ENCODE measurements at places on chromosomes 12 and 14.

- DNase-seq: no peak
Measured at GRCh38 chr12:93954166-93955112, 193.9 kb upstream of the PLXNC1 start.

DNA sequence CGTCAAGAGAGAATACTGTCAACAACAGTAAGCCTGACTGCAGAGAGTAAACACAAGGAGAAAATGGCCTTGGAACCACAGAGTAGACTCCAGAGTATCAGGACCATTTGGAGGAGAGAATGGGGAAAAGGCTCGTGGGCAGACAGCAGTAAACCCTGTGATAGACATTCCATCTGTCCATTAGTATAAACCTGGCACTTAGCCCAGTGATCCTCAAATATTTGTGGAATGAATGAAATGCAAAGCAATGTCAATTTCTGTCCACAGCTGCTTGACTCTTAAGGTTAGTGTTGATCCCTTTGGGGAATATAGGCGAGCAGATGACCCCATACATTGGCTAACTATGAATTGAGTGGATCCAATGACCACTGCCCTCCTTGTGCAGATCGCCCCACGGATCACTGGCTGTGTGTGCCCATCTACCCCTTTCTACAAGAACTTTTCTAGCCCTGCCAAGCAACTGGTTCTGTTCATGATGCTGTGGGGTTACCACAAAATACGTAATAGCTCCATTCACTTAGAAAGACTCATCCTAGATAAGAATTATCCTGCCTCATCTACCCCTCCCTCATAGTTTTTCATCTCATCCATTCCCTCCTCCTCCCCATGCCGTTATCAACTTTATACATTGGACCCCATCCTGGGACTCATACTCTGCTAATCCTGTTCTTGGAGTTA, 846.8 kb downstream of the NRXN3 start:
- DNase-seq: no peak

DNA sequence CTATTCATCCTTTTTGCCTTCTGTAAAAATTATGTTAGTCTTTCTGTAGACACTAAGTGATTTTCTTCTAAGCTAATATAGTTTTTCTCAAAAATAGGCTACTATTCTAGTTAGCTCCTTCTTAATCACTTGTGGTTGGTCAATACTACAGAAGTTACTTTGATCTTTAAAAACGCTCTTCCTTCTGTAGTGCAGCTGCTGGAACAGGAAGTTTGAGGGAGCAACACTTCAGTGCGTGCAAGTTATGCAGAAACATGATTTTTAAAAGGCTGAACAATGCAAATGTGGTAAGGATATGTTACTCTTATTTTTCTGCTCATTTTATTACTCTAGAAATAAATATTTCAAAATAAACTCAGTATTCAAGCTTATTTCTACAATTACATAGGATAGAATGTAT, 11.1 kb upstream of the RERGL start:
- DNase-seq: no peak

DNA sequence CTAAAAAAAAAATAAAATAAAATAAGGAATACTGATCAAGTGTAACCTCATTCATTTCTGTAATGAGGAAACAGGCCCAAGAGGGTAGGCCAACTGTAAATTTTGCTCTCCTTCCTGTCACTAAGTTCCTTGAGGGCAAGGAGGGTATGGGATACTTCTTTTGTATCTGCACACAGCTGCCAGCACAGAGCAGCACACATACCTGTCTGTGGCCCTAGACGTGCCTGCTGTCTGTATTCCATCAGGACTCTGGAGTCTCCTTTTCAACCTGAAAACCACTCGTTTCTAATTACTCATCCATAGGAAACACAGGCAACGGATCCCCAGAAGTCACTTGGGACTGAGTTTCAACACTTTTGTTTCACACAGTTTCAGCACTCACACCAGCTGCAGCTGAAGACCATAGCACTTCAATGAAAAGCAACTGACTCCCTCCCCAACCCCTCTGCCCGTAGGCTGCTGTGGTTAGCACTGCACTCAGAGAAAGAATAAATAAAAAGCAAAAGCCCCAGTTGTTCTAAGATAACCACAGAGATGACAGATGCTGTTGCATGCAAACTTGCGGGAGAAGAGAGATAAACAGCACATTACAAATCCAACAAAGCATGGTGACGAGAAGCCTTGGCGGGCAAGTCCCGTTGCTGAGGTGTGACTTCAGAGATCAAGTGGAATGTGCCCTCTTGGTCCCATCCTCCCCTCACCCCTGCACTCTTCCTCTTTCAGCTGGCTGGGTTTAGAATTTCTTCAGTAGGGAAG, 24.9 kb downstream of the CRACR2A start:
- no peak for DNase-seq

DNA sequence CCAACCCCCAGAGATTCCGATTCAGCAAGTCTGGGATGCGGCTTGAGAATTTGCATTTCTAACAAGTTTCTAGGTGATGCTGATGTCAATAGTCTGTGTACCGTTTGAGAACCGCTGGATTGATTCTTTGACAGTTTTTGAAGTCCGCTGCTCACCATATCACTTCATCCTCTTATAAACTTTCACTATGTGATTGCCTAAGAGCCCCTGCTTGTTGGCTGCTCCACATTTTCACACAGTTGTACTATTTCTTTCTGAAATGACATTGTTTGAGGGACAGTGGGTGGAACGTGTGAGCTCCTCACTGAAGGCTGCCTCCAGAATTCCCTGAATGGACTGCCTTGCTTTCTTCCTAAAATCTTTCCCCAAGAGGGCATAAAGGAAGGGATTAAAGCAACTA, 7.7 kb downstream of the C3AR1 start:
- DNase-seq: no peak

DNA sequence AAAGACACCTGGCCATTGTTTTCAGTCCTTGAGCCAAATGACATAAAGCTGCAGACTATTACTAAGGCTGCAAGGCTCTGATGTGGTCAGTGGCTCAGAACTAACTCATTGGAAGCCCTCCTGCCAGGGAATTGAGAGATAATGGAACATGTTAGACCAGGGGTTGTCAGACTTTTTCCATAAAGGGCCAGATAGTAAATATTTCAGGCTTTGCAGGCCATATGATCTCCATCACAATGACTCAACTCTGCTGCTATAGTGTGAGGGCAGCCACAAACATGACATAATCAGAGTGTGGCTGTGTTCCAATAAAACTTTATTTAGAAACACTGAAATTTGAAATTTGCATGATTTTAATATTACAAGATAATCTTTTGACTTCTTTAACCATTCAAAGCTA, 140.3 kb downstream of the TMEM30B start:
- DNase-seq: no peak

DNA sequence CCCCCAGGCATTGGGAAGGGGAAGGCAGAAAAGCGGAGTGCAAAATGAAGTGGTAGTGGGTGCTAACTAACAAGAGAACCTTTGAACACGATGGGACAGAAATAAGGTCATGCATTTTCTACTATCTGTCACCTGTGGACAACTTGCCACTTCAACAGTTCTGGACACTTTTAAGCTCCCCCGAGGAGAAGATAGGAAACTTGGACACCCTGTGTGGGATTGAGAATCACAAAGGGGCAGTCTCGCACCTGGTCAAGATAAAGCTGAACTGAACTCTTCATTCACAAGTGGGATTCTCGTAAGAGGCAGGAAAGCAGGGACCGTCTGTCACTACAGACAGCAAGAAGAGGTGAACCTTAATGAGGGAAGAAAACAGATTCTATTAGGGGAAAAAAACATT, 51.6 kb downstream of the EIF2S3B start:
- DNase-seq: no peak

GRCh38 chr12:95796225-95796981, 5.8 kb upstream of the NTN4 start:
- no peak for DNase-seq

DNA sequence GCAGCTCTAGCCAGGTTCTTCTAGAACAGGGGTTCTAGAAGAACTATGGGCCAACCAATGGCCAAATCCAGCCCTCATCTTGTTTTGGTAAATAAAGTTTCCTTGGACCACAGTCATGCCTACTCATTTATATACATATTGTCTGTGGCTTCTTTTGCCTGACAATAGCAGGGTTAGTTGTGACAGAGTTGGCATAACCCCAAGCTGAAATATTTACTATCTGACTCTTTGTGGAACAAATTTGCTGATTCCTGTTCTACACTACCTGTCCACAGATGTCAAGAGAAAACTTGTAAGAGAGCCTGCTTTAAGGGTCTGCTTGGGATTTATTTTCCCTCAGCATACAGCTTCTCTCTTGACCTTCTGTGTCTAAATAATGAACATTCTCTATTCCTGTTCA, 289.0 kb downstream of the KSR2 start:
- DNase-seq: no peak

DNA sequence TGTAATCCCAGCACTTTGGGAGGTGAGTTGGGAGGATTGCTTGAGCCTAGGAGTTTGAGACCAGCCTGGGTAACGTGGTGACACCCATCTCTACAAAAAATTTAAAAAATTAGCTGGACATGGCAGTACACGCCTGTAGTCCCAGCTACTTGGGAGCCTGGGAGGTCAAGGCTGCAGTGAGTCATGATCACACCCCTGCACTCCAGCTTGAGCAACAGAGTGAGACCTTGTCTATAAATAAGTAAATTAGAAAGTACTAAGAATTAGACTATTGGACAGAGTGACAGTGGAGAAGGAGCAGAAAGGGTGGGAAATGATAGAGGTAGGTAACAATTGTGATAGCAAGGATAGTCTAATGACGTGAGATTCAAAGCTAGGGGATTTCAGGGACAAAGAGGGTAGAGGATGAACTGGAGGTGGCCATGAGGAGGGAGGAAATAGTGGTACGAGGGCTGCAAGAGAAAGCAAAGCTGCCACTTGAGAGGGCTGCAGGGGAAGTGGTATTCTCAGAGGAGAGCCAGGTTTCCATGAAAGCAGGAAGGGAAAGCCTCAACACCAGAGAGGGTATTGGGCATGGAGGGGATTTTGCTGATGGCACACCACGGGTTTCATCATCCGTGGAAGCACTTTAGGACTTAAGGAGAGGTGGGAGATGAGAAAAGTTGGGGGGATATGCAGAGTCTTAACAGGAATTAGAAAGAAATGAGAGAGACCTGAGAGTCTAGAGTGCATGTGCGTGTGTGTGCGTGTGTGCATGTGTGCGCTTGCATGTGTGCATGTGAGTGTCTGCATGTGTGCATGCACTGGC, 85.6 kb downstream of the SYNE2 start:
- DNase-seq: no peak

DNA sequence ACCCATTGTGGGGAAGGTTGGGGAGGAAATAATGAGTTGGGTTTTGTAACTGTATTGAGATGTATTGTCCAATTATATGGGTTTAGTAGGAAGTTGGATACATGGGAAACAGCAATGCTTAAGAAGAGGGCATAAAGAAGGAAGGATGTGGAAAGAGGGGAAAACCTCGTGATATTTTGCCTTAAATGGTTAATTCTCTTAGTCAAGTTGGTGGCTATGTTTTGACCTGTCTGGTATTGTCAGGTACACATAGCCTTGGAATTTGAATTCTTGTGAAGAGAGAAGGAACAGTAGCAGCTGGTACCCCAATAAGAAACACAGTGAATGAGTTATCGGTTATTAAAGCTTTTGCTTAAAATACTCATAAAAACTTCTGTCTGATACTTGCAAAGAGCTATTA, 32.6 kb upstream of the SLC2A13 start:
- no peak for DNase-seq

DNA sequence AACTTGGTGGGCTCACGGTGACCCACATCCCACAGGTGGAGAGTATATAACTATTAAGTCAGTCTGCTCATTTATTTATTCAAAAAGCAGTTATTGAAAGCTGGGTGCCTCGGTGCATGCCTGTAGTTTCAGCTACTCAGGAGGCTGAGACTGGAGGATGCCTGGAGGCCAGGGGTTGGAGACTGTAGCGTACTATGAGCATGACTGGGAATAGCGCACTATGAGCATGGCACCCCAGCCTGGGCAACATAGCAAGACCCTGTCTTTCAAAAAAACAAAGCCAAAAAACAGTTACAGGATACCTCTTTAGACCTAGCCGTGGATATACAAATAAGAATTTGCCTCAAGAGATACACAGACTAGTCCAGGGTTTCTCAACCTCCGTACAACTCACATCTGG, 139.8 kb downstream of the ZFP36L1 start:
- DNase-seq: no peak

GRCh38 chr14:41521891-41522290, 84.8 kb upstream of the LRFN5 start:
- DNase-seq: no peak

GRCh38 chr12:109098651-109099050, 1.3 kb downstream of the UNG start:
- DNase-seq: no peak

- DNase-seq: no peak
Measured at GRCh38 chr12:92759634-92760268, 57.0 kb downstream of the PLEKHG7 start.

- DNase-seq: no peak
Measured at GRCh38 chr12:112341046-112341825, 41.0 kb downstream of the HECTD4 start.

DNA sequence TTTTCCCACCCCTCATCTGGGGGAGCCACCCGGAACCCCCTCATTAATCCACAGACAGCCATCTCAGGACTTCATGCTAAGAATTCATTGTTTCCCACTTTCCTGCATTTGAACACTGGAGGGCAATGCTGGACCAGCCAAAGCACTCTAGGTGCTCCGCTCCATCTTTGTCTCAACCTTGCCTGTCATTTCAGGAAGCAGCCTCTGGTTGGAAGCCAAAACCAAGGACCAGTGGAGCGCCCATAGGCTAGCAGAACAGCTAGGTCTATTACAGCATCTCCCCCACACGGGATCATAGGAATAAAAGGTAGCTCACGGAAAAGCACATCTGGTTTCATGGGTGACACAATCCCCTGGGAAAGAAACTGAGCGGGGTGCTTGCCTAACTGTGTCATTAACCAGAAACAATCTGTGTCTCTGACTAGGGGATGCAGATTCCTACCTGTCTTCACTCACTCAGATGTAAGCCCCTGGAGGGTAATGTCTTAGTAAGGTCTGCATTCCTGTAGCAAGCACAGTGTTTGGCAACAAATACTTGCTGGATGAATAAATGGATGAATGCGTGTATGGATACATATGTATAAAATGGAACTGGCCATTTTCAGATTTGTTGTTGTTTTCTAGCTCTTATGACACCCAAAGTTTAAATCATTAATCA, 197.0 kb downstream of the DAD1 start:
- DNase-seq: peak; percentile 48

GRCh38 chr14:25431211-25432076, 381.5 kb upstream of the STXBP6 start:
- DNase-seq: no peak

DNA sequence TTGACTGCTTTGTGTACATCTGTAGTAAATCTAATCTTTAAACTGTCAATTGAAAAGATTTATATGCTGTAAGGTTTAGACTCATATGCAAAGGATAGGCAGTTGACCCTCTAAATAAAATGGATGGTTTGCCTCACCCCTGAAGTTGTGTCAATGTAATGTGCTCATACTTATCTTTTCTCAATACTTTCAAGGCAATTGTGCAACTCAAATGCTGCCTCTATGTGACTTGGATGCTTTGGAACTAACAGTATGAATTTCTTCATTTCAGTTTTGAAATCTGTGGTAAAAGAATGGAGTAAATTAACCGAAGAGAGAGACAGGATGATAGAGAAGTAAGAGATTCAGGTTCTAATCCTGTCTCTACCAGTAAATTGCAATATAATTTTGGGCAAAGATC, 9.7 kb downstream of the PDE6H start:
- DNase-seq: no peak

GRCh38 chr12:56520506-56520905, 1.1 kb upstream of the RBMS2 start:
- DNase-seq: no peak

Measured in hindlimb muscle (tissue), 1 donor.